ENCODE measurements at places on chromosomes 16 and 17.

- no peak overlapping the region for H3K4me3 ChIP-seq
- no peaks in the 10 kb centered on the region for H3K27me3 ChIP-seq
- H3K4me1 ChIP-seq, result peaks cover 44% of the 10 kb centered on the region
- H3K36me3 ChIP-seq, result no peaks in the 10 kb centered on the region
- H3K27ac ChIP-seq, result no peak overlapping the region
- no peak for DNase-seq
Observed at GRCh38 chr17:57541472-57542394, 203.4 kb downstream of the CCDC182 start.

DNA sequence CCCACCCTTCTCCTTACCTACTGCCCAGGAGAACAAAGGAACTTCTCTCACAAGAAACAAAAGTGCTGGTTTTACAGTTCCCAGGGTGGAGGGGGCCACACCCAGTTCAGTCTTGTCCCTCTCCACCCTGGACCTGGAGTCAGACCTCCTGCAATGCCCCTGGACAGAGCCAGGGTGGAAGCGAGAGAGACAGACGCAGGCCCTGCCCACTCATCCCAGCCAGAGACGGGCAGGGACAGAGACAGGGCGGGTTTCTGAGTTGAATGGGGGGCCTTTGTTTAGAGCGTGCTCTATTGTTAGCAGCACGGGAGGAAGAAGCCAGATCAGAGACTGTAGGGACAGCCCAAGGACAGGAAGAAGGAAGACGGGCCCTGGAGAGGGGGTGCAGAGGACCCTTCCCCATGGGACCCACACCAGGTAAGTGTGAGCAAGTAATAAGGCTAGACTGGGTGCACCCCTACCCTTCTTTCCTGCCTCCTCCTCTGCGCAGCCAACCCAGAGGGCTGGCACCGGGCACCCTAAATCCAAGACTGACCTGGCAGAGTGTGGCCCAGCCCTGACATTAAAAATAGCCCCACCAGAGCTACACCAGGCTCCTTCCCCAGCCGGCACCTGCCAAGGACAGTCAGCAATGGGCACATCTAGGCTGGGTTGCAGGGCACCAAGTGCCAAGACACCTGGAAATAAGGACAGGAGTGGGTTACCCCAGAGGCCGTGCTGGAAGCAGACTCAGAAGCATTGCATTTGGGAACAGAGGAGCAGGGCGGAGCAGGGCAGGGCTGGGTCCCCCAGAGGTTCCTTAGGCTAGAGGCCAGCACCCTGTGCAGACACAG, 10.9 kb downstream of the JUP start:
- DNase-seq, result no peak
- no peaks in the 10 kb centered on the region for H3K27me3 ChIP-seq
- peak overlapping the region; percentile 75 for H3K27ac ChIP-seq
- peaks cover 7% of the 10 kb centered on the region for H3K36me3 ChIP-seq
- H3K4me1 ChIP-seq, result peaks cover 69% of the 10 kb centered on the region

- H3K27ac ChIP-seq, result no peak overlapping the region
- no peaks in the 10 kb centered on the region for H3K36me3 ChIP-seq
- H3K27me3 ChIP-seq, result no peaks in the 10 kb centered on the region
- DNase-seq, result no peak
Observed at GRCh38 chr17:41505809-41506767, 676 bp upstream of the KRT13 start.

GRCh38 chr16:57355898-57356414, 2.6 kb upstream of the CCL22 start:
- no peak overlapping the region for H3K4me3 ChIP-seq
- no peaks in the 10 kb centered on the region for H3K4me1 ChIP-seq
- no peaks in the 10 kb centered on the region for H3K27me3 ChIP-seq
- DNase-seq, result no peak
- no peak overlapping the region for H3K27ac ChIP-seq
- H3K36me3 ChIP-seq, result no peaks in the 10 kb centered on the region

- H3K4me3 ChIP-seq, result no peak overlapping the region
- no peaks in the 10 kb centered on the region for H3K36me3 ChIP-seq
- H3K4me1 ChIP-seq, result peaks cover 23% of the 10 kb centered on the region
- peaks cover 24% of the 10 kb centered on the region for H3K27me3 ChIP-seq
- H3K27ac ChIP-seq, result peak overlapping the region; percentile 42
Observed at GRCh38 chr16:10616756-10617640, 36.6 kb upstream of the EMP2 start.

GRCh38 chr16:4612474-4612931, 2.2 kb downstream of the UBALD1 start:
- peak overlapping the region; percentile 89 for H3K4me3 ChIP-seq
- no peak for DNase-seq
- peaks cover 27% of the 10 kb centered on the region for H3K36me3 ChIP-seq

DNA sequence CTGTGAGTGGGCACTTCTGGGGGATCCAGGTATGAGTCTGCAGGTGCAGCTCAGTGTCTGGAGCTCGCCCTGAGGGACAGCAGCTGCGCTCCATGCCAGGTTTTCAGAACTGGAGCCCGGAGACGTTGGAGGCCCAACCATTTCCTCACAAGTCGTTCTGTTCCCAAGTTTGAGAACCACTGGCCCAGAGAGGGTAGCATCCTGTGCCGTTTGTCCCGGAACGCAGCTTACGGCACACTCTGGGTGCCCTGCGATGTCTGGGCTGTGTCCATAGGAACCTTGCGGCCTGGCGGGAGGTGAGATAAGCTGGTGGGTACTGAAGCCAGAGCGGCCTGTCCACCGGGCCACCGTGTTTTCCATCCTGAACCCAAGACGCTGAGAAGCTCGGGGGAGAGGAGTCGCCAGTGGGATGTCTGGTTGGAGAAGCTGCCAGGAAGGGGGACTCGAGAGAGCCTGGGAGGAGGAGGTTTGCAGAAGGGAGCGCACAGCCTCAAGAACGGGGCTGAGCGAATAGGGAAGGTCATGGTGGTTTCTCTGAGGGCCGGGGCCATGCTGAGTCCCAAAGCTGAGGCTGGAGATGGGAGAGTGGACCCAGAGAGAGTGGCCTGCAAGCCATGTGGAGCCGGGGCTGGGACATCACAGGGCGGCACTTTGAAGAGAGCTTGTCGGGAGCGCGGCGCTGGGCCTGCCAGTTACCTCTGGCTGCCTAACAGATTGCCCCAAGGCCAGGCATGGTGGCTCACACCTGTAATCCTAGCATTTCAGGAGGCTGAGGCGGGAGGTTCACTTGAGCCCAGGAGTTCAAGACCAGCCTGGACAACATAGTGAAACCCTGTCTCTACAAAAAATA, 211.0 kb upstream of the GSE1 start:
- no peaks in the 10 kb centered on the region for H3K36me3 ChIP-seq
- peaks cover 5% of the 10 kb centered on the region for H3K4me1 ChIP-seq
- no peak overlapping the region for H3K27ac ChIP-seq

GRCh38 chr17:61862105-61862574, 1.2 kb downstream of the BRIP1 start:
- no peak overlapping the region for H3K27ac ChIP-seq
- H3K27me3 ChIP-seq, result no peaks in the 10 kb centered on the region
- no peak overlapping the region for H3K4me3 ChIP-seq

- peaks cover 19% of the 10 kb centered on the region for H3K27me3 ChIP-seq
- no peak overlapping the region for H3K27ac ChIP-seq
- no peak overlapping the region for H3K4me3 ChIP-seq
- DNase-seq, result peak; percentile 50
- H3K4me1 ChIP-seq, result no peaks in the 10 kb centered on the region
Observed at GRCh38 chr17:15154618-15155017, 110.5 kb downstream of the PMP22 start.

DNA sequence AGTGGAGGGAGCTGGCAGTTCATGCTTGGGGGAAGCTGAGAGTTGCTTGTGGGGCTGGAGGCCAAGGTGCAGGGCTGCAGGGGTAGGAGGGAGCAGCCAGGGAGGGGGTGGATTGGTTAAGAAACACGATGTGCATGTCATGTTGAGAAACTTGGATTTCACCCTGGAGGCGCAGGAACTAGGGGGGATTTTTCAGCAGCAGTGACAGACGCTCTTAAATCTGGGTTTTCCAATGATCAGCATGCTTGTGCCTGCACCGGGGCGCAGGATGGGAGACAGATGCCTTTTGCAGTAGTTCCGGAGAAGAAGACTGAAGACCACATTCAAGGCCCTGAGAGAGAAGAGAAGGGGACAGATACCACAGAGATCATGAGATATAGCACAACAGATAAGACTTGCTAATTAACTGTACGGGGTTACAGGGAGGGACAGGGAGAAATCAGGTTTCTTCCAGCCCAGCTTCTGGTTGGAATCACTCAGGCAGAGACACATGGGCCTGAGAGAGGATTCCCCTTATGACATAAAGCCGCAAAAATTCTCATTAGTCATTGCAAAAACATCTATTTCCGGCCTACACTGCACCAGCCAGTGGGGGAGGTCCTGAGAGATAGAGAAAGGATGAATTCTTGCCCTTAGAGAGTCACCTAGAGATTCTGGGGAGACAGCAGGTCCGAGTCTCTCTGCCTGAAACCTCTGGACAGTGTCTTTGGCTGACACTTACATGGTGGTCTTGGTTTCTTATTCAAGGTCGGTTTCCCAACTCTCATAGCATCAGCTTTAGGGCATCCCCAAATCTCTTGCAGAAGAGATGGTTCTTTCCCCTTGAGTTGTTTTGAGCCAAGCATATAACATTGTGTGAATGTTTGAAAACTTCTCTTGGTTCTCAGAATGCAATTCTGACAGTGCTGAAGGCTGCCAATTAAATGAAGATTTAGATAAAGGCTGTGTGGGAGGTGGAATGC, 27.1 kb downstream of the CDH13 start:
- no peak overlapping the region for H3K27ac ChIP-seq
- peaks cover 10% of the 10 kb centered on the region for H3K4me1 ChIP-seq
- H3K36me3 ChIP-seq, result no peaks in the 10 kb centered on the region

DNA sequence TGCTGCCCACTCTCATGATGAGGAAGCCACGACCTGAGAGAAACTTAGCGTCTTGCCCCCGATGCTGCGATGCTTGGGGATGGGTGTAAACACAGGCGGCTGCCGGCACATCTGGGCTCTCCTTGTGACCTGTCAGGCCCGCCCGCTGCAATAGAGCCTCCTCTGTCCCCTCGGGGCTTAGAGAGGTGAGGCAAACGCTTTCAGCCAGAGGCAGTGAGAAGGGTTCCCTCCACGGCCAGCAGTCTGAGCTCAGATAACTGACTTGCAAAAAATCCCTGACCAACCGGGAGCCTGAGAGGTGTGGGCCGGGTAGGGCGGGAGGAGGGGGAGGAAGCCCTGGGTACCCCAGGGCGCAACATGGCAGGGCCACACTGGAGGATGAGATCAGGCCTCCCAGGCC, 260.6 kb downstream of the C16orf95 start:
- no peaks in the 10 kb centered on the region for H3K4me1 ChIP-seq
- peaks cover 3% of the 10 kb centered on the region for H3K27me3 ChIP-seq
- no peak for DNase-seq
- H3K36me3 ChIP-seq, result no peaks in the 10 kb centered on the region

DNA sequence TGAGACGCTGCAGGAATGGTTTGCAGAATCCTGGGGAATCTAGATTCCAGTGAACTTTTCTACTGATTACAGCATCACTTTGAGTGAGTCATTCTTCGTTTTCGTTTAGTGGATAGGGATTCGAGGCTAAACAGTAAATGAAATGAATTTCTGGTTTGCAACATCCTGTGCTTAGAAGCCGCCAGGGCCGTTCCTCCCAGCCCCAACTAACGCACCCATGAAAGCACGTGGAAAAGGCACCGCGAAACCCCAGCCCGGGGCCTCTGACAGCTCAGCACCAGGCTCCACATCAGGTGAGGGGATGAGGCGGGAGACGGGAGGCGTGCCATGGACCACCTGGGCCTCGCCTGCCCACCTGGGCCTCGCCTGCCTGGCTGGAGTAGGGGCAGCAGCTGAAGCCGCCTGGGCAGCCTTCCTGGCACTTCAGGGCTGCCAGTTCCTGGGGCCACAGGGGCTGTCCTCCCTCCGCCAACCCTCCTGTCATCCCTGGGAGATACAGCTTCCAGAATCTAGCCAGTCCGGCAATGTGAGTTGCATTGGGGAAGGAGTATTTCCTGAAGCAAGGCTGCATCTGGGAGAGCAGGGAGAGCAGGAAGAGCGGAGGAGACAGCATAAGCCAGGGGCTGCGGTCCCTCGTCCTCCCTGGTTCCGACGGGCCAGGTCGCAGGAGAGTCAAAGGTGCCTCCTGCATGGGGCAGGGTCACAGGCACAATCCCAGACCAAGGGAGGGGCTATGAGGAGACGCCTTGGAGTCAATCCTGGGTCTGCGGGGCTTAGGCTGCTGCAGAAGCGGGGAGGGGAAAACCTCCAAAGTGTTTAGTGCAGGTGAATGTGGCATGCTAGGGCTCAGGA, 78.4 kb downstream of the RPH3AL start:
- no peaks in the 10 kb centered on the region for H3K27me3 ChIP-seq
- no peak for DNase-seq
- no peak overlapping the region for H3K4me3 ChIP-seq
- no peaks in the 10 kb centered on the region for H3K36me3 ChIP-seq

- H3K4me3 ChIP-seq, result peak overlapping the region; percentile 70
- H3K27ac ChIP-seq, result peak overlapping the region; percentile 97
- peaks cover 38% of the 10 kb centered on the region for H3K4me1 ChIP-seq
- H3K36me3 ChIP-seq, result peaks cover under 1% of the 10 kb centered on the region
- DNase-seq, result no peak
Observed at GRCh38 chr17:75047398-75048098, 523 bp downstream of the KCTD2 start.

- H3K4me3 ChIP-seq, result no peak overlapping the region
- no peaks in the 10 kb centered on the region for H3K27me3 ChIP-seq
- peak overlapping the region; percentile 36 for H3K27ac ChIP-seq
- peaks cover 40% of the 10 kb centered on the region for H3K4me1 ChIP-seq
Observed at GRCh38 chr17:79046916-79047280, 22.9 kb downstream of the C1QTNF1 start.

GRCh38 chr16:85873153-85873552, 25.8 kb upstream of the IRF8 start:
- no peak for DNase-seq
- H3K27ac ChIP-seq, result no peak overlapping the region
- no peaks in the 10 kb centered on the region for H3K27me3 ChIP-seq
- no peak overlapping the region for H3K4me3 ChIP-seq

DNA sequence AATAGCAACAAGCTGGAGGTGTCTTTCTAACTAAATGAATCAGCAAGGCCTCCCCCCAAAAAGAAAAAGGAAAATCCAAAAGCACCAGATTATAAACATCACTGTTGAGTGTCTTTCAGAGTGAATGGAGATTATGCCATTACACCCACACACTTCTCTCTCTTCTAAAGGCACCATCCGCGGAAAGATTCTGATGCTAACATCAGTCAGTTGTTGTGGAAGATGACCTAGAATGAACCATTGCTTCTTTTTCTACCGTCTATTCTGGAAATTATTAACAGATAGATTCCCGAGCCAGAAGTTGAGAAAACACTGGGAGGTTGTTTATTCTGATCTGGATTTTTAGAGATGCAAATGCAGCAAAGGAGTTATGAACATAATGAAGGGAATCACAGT, 60.9 kb upstream of the FAM20A start:
- no peaks in the 10 kb centered on the region for H3K36me3 ChIP-seq
- no peak overlapping the region for H3K27ac ChIP-seq
- H3K27me3 ChIP-seq, result peaks cover 5% of the 10 kb centered on the region
- H3K4me3 ChIP-seq, result no peak overlapping the region
- no peaks in the 10 kb centered on the region for H3K4me1 ChIP-seq
- DNase-seq, result peak; percentile 14

GRCh38 chr16:68276223-68276622, 11.9 kb downstream of the SLC7A6 start:
- no peak for DNase-seq
- no peaks in the 10 kb centered on the region for H3K27me3 ChIP-seq
- peak overlapping the region; percentile 69 for H3K27ac ChIP-seq
- H3K36me3 ChIP-seq, result peaks cover 11% of the 10 kb centered on the region

GRCh38 chr16:13390093-13390985, 488.9 kb downstream of the SHISA9 start:
- no peak overlapping the region for H3K4me3 ChIP-seq
- no peak overlapping the region for H3K27ac ChIP-seq
- H3K27me3 ChIP-seq, result no peaks in the 10 kb centered on the region
- H3K36me3 ChIP-seq, result no peaks in the 10 kb centered on the region
